HAP-1 (cell line): ENCODE measurements at places on chromosomes 1 and 21.

- peak; percentile 80 for DNase-seq
Observed at GRCh38 chr1:9724706-9725476, 73.4 kb downstream of the PIK3CD start.

DNA sequence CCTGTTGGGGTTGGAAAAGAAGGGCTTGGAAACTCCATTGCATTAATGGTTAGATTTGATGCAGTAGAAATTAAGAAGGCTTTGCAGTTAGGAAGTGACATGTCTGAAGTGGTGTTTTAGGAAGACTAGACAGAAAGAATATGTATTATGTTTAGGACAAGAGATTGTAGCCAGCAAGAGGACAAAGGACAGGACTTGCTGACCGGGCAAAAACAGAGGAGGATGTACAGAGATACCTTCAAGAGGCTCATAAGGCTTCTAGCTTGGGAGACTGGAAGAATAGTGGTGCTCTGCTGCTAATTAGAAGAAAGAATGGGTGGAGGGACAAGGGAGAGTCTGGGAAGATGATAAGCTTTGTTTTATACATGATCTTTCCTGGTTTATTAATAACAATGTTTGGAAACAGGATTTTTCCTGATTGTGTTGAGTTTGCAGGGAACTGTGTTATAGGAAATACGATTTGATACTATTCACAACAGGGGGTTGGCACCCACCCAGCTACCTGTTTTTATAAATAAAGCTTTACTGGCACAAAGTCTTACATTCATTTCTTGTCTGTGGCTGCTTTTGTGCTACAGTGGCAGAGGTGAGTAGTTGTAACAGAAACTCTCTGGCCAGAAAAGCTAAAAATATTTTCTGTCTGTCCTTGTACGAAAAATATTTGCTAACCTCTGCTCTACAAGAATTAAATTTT lies 37.1 kb upstream of the TMCO2 start:
- DNase-seq = no peak

DNA sequence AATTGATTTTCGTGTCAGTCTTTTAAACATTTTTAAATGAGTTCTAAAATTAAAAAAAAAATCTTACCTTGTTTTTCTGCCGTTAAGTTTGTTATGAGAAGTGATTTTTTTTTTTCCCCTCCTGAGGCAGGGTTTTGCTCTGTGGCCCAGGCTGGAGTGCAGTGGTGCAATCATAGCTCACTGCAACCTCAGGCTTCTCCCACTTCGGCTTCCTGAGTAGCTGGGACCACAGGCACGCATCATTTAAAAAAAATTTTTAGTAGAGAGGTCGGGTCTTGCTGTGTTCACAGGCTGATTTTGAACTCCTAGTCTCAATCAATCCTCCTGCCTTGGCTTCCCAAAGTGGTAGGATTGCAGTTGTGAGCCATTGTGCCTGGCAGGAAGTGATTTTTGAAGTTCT lies 41.1 kb downstream of the MTR start:
- DNase-seq = no peak

GRCh38 chr1:244322791-244323521 lies 128.8 kb downstream of the ADSS2 start:
- DNase-seq = no peak

GRCh38 chr1:208268541-208269337 lies 24.6 kb upstream of the PLXNA2 start:
- DNase-seq = no peak

DNA sequence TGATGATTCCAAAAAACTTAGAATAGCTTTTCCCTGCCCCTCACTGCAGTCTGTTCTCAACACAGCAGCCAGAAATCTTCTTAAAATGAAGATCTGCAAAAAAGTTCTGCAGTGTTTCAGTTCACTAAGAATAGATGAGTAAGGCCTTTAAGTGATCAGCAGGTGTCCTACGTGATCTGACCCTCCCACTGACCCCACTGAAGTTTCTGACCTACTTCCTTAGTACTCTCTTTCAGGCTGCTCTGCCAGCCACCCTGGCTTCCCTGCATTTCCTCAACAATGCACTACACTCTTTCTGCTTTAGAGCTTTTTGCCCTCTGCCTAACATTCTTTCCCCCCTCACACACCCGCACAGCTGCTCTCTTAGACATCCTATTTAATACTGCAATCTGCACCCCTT lies 182.5 kb downstream of the AKT3 start:
- DNase-seq = no peak
